GM04504 (cell line): ENCODE measurements at places on chromosomes 7 and 10.

- no peak for DNase-seq
Measured at GRCh38 chr7:118642396-118642795, 417.9 kb downstream of the ANKRD7 start.

- no peak for DNase-seq
Measured at GRCh38 chr7:2438186-2438585, 34.8 kb downstream of the CHST12 start.

GRCh38 chr10:124722798-124723783 lies 21.1 kb downstream of the FAM53B start:
- no peak for DNase-seq

GRCh38 chr10:126270111-126270510 lies 118.2 kb downstream of the ADAM12 start:
- peak; percentile 69 for DNase-seq

GRCh38 chr7:141928845-141929195 lies 12.6 kb downstream of the OR9A4 start:
- no peak for DNase-seq

DNA sequence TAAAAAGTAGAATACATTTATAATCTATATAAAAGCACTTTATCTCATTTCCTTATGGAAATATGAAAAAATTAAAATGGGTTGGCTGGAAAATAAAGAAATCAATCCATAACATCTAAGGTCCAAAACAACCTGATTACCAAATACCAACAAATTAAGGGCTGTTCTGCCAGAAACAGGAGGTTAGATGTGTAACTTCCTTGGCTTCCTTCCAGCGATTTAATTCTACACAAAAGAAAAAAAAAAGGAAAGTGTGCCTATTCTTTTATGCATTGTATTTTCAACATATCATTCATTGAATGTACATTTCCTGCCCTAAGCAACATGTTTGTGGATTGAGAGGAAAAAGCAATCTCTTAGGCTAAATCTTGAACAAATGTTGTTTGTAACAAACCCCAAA lies 36.2 kb upstream of the USP6NL start:
- DNase-seq, result no peak

- no peak for DNase-seq
Measured at GRCh38 chr7:150374472-150374871, 4.7 kb upstream of the ZNF775 start.

DNA sequence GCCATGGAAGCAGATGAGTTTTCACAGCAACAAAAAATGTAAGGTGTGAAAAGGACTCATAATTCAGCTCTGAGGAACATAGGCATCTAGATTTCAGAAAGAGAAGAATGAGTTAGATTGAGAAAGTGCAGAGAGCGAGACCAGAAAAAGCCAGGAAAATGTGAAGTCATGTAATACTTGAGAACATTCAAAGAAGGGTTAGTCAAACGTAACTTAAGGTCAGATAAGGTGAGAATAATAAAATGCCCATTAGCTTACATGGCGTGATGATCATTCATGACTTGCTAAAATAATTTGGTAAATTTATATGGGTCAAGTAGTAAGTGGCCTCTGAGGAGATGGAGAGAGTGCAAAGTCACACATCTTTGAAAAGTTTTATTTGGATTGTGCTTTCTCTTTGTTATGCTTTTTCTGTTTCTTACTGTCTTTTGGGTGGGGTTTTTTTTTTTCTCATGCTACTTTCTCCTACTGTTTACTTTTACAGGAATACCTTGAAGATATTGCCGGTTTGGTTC lies 271.8 kb upstream of the NRG3 start:
- no peak for DNase-seq

- no peak for DNase-seq
Measured at GRCh38 chr10:132311338-132311939, 3.7 kb upstream of the STK32C start.

GRCh38 chr10:125811251-125811650 lies 11.8 kb downstream of the UROS start:
- DNase-seq, result peak; percentile 16

DNA sequence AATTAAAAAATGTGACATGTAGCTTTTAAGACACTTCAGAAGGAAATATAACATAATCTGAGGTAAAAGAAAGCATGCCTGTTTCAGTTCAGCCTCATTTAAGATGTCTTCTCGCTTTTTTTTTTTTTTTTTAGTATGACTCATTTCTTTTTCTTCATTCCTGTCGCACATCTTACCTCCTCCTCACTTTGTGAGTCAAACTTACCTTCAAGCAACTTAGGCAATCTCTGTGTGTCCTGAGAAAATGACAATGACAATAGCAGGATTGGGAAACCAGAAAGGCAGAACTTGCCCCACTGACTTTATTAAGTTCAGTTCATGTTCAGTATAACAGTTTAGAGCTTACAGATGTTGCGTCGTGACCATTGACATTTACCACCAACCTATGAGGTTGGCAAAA lies 7.7 kb downstream of the PTN start:
- no peak for DNase-seq

DNA sequence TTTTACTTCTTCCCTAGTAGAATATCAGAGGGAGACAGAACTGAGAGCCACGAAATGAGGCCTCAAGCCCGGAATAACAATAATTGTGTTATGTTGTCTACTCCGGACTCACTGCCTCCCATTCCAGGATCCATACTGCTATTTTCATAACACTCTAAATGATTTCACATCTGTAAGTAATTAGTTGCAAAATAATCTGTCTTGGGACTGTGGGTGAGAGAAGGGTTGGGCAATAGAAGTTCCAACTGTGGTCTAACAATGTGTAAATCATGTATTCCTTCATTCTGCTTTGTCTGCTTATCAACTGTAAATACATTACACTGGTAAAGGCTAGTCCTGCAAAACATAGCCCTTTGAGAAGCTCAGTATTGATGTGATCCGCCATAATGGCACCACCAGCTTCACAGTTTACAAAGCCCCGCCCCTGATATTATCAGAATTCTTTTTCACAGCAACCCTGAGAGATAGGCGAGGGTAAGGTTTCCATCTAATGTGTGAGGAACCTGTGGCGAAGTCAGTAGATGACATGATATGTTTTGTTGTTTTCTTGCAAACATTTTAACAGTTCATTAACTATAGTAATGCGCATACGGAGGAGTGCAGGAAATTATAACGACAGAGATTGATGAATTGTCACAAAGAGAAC lies 265.7 kb upstream of the BMPER start:
- DNase-seq, result peak; percentile 71

DNA sequence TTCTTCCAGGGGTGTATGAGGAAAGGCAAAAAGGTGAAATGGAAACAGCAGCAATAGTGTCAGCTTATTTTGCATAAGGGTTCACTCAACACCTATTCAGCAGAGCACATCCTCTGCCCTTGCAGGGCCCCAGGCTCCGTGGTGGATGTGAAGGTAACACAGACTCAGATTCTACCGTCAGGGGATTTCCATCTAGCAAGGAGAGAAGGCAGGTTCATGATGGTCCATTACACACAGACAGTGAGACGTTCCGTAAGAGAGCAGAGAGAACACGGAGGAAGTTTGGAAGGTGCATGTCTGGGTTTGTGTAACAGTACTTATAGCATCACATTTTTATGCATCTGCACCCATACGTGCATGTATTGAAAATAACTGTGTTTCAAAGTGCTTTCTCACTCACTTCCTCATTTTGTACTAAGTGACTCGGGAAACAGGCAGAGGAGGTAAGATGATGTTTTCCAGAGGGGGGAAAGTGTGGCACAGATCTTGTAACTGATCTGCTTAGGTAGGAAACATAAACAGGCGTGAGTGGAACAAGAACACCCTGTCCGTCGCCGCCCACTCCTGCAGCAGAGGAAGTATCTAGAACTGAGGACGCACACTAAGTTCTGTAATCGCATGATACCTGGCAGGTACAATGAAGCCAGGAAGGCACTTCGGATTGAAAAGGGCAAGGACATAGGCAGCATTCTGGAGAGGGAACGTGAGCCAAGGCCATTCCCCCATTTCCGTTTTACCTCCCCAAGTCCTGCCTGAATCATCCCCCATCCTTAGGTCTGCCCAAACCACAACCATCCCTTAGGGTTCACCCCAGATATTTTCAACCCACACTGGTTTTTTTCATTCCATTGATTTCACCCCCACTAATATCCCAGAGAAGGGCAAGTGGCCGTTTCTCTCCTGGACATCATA lies 1.0 kb upstream of the ENO4 start:
- DNase-seq, result no peak

GRCh38 chr10:14456218-14456869 lies 125.6 kb upstream of the FRMD4A start:
- DNase-seq, result no peak

- no peak for DNase-seq
Measured at GRCh38 chr10:1110674-1111119, 54.5 kb downstream of the WDR37 start.

DNA sequence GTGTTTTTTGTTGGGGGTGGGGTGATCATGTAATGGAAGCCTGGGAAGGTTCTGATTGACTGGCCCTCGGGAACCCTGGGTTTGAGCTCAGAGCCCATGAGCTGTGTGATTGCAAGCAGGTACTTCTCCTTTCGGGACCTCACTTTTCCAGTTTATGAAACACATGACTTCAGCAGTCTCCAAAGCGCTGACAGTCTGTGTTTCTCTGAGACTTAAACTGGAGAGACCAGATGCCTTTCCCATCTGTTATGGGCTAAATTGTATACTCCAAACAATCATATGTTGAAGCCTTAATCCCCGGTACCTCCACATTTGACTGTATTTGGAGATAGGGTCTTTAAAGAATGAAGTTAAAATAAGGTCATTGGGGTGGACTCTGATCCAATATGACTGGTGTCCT lies 493.6 kb downstream of the GALNT17 start:
- no peak for DNase-seq

DNA sequence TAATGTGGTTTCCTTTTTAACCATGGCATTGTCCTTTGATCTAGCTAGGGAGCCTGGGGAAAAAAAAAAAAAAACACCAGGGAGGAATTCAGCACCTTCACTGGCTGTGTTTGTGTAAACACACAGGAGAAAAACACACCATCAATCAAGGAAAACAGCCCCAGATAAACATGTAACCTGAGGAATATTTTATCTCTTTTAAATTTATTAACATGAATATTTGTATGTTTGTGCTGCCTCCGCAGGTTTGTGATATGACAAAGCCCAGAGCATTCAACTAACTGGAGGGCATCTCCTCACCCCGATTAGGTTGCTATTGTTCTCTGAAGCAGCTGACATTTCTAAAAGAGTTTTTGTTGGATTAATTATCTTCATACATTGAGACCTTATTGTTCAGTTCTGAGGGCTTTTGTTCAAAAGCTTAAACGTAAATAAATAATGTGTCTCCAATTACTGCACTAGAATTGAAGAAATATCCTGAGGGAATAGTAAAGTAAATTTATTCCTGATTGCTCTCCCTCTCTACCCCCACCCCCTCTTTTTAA lies 89.4 kb upstream of the SEMA3E start:
- no peak for DNase-seq

GRCh38 chr7:68800316-68800715 lies 798.0 kb upstream of the AUTS2 start:
- DNase-seq, result no peak

DNA sequence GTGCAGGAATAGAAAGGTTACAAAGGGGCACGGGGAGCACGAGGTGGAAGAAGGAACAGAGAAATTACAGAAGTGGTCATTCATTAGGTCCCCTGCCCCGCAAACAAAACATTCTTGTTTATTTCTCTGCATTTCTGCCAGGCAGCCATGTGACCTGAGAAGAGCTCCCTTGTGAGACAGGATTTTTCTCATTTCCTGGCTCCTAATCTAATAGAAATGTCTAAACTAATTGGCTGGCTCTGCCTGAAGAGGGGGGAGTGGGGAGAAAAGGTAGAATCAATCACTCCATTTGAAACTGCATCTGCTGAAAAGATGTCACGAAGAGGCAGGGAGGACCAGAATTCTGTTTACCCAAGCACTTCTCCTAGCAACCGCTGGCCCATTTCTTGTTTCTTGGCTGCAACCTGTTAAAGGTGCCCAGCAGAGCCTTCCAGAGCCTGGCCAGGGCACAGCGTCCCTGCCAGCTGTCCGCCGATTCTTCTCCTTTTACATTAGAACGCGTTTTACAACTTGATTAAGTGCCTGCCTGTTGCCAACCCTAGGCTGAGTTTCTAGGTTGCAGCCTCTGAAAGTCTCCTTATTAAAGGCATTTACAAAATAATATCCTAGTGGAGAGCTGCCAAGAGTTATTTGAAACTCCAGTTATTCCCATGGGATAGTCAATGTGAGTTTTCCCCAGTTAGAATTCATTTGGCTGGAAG lies 1227.6 kb downstream of the TYW1 start:
- no peak for DNase-seq

- DNase-seq, result no peak
Measured at GRCh38 chr10:11175823-11176243, 158.2 kb downstream of the CELF2 start.

DNA sequence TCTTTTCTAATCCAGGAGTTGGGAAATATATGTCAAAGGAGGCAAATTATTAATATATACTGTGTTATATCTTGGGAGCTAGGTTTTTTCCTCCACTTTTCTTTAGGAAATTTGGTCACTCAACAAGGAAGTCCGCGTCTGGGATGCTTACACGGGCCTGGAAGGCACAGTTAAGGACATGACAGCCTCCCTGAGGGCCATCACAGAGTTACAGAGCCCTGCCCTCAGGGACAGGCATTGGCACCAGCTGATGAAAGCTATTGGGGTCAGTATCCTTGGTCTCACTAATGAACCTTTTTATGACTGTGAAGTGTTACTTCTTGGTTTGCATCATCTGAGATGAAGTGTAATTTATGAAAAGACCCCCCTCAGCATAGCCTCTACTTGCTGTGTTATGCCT lies 74.7 kb downstream of the DNAH11 start:
- no peak for DNase-seq

- no peak for DNase-seq
Measured at GRCh38 chr7:18626717-18627116, 131.2 kb downstream of the HDAC9 start.

DNA sequence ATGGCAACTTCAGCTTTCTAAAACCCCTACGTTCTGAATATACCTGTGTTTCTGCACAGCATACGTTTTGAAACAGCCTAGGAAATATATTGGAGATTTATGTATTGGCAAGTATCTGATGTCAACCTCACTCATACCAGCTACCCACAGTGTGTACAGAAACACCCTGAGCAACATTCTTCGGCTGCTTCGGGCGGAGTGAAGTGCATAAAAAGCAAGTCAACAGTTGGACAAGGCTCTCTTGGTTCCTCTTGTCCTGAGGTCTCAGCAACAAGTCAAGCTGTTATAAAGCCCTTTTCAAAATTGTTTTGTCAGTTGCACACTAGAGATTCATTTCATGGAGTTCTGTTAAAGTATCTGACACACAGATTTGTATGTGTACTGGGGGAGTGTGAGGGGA lies 40.0 kb upstream of the PAPSS2 start:
- peak; percentile 19 for DNase-seq

DNA sequence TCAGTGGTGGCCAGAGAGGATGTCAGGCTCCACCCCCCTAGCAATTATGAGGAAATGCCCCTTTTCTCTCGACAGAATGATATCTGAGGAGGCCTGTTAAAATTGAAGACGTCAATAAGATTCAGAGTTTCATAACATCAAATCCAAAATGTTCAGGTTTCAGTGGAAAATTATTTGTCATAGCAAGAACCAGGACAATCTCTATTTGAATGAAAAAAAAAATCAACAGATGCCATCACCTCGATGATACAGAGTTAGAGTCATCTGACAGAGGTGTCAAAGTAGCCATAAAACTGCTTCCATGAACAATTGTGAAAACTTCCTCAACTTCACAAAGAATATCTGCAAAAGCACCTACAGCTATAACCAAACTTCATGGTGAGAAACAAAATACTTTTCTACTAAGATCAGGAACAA lies 7.7 kb downstream of the TMEM273 start:
- no peak for DNase-seq

- no peak for DNase-seq
Measured at GRCh38 chr10:25988583-25988982, 54.6 kb downstream of the MYO3A start.

- DNase-seq, result no peak
Measured at GRCh38 chr10:45470098-45471012, 96.3 kb downstream of the ALOX5 start.
